ENCODE measurements at places on chromosomes 3 and 15.

DNA sequence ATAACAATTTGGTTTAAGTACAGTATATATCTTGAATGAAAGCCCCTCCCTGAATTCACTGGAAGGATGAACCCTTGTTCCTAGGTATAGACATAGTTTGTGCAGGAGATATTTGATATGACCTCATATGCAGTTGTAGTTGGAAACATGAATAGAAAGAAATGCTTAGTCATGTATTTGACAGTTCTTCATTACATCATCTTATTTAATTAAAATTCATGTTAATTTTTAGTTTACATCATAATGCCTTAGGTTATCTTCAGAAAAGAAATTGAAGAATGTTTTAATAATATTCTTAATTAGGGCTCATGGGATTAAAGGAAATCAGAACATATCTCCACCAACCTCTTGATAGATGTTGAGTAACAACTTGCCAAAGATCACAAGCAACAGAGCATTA, 19.2 kb downstream of the SLC2A2 start:
- no peak for DNase-seq

DNA sequence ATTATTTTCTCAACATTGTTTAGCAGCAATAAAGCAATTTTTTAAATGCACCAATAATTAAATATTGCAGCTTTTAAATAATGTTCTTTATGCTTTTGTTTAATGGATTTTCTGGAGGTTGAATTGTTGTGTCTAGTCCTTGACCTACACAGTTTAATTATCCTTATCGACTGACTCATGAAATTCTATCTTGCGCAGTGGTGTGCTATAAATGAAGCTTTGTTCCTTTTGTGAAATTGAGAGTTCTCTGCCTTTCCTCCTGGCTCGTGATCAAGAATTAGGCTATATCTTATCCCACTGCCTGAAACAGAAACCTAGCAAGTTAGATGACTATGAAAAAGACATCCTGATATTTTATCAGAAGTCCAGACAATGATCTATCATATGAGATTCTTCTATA, 37.0 kb upstream of the PIK3R4 start:
- DNase-seq, result no peak

DNA sequence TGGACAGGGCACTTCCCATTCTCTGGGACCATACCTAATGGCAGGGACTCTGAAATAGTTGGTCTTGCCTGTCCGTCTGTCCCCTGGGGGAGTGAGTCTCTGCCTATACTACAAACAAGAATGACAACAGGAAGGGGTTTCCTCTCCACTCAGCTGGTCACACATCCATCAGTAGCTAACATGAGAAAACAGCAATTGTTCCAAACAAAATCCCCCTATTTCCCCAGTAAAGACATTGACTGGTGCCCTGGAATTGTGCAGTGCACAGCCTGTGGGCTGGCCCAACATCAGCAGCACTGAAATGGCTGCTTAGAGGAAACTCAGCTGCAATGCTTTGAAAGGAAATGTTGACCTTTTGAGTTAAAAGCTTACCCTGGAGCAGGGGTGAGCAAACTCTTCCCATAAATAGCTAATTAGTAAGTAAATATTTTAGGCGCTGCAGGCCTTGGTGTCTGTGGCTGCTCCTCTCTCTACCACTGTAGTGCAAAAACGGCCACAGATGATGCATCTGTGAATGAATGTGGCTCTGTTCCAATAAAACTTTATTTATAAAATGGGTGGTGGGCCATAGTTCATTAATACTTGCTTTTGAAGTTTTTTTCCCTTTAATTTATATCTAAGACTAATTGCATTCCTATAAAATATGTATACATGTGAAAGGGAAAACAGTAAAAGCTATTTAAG, 174.3 kb downstream of the KLF13 start:
- peak; percentile 6 for DNase-seq

DNA sequence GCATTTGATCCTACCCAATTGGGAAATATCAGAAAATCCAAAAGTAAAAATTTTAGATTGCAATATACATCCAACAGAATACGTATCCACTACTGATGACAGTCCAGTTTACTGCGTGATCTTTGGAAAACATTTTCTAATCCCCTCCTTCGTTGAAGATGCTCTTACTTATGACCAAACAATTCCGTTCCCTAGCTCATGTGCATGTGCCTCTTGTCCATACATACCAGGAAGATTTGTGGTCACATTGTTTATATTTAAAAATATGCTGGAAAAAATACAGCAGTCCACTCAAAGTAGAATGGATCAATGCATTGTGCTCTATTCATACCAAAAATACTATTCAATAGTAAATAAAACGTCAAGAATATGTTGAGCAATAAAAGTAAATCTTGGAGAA, 135.3 kb downstream of the CHL1 start:
- no peak for DNase-seq

DNA sequence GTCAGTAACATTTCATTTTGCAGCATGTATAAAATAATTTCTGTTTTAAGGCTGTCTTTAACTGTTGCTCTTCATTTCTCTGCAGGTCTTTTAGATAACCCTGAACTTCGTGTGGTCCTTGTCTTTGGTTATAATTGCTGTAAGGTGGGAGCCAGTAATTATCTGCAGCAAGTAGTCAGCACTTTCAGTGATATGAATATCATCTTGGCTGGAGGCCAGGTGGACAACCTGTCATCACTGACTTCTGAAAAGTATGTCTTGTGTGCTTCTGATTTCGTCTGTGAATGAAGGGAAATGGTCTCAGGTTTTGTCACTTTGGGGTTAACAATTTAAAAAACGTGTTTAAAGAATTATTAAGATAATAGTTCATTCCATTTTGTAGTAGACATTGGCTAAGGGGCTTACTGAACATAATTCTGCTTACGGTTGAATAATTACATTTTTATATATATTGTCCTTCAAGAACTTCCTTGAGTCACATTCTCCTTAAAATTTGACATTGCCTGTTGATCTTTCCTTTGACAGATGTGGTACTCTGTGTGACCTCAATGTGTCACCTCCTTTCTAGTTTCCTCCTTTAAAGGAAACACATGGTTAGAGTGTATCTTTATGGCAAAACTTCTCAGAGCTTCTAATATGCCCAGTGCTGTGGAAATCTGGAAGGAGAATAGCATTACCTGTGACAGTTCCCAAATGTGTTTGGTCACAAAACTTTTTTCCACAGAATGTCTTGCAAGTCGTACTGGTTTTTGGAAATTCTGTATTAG, 26.3 kb downstream of the FBXO22 start:
- DNase-seq, result no peak

DNA sequence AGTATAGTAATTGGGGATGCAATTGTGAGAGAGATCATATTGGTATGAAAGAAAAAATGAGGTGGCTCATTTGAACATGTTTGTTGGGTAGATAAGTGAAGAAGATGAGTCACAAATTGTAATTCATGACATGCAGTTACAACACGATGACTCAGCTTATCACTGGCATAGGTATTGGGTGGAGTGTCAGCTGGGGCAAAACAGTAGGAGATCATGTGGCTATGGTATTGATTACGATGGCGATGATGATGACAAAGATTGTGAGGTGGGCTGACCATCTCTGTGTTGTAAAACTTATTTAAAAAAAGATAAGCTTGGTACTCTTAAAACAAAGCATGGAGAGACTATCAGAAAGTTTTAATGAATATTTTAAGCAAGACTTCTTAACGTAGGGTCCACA, 11.6 kb upstream of the DPH6 start:
- DNase-seq, result no peak

DNA sequence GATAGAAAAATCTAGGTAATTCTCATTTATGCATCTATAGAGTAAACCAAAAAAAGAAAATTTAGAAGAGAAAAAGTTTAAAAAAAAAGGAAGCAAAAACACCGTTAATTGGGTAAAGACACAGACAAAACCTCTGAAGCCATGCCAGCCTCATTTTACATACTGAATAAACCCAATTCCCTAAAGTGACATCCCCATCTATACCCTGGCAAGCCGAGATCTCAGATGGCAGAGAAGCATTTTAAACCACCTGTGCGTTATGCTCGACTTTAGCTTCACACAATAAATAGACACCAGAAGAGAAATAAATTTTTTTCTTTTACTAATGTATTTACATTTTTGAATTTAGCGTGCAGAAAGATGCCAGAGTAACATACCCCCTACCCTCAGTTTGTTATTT, 382.1 kb downstream of the PLCL2 start:
- no peak for DNase-seq

DNA sequence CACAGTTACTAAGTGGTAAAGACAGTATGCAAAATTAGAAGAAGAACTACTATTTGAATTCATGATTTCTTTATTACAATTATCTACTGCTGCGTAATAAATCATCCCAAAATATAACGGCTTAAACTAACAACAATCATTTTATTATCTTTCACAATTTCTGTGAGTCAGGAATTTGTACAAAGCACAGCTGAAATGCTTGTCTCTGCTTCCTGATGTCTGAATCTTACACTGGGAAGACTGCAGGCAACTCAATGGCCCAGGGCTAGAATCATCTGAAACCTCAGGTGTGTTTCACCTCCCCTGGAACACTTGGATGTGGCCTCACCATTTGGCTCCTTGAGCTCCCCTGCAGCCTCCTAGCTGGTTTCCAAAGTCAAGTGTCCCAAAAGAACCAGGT, 145.1 kb downstream of the MAGI1 start:
- no peak for DNase-seq

DNA sequence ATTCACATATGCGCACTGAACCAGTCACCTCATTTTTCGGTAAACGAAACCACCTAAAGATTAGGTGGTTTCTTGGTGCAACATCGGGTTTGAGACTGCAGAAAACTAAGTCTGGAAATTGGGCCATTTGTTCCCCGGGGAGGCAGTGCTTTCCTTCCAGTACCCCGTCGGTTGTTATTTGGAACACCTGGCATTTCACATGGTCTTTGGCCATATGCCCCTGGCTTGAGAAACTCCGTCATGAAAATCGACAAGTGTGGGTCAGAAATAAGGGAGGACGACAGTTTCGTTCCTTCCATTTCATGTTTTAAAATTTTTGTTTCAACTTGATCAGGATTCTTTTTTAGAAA, 544 bp upstream of the GATM start:
- no peak for DNase-seq

- peak; percentile 35 for DNase-seq
These were observed 518.6 kb downstream of the GBE1 start for GRCh38 chr3:81242871-81243270.

DNA sequence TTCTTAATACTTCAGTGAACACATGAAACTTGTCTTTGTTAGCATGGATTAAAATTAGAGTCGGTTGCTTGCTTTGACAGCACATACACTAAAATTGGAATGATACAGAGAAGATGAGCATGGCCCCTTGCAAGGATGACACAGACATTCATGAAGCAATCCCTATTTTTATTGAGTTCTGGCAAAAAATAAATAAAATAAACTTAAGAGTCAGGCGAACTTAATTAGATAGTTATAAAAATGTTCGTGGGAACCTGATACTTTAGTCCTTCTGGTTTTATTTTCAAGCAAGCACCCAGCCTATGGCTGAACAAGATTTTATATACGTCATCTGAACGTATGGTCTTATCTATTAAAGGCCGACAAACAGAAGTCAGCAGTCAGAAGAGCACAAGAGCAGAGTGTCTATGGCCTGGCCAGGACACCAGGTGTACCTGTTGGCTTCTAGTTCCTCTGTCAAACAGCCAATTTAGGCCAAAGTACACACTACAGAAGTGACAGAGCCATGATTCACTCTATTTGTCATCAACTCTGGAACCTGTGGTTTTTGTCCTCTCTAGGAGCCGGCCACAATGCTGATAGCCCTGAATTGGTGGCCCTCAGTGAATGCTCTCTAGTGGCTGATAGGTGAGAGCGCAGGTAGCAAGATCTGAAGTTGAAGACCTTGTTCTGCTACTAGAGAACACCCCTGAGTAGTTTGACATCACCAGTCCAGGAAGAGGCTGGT, 64.3 kb downstream of the LEO1 start:
- no peak for DNase-seq

- no peak for DNase-seq
These were observed 41.7 kb downstream of the UBE3A start for GRCh38 chr15:25397100-25397499.

DNA sequence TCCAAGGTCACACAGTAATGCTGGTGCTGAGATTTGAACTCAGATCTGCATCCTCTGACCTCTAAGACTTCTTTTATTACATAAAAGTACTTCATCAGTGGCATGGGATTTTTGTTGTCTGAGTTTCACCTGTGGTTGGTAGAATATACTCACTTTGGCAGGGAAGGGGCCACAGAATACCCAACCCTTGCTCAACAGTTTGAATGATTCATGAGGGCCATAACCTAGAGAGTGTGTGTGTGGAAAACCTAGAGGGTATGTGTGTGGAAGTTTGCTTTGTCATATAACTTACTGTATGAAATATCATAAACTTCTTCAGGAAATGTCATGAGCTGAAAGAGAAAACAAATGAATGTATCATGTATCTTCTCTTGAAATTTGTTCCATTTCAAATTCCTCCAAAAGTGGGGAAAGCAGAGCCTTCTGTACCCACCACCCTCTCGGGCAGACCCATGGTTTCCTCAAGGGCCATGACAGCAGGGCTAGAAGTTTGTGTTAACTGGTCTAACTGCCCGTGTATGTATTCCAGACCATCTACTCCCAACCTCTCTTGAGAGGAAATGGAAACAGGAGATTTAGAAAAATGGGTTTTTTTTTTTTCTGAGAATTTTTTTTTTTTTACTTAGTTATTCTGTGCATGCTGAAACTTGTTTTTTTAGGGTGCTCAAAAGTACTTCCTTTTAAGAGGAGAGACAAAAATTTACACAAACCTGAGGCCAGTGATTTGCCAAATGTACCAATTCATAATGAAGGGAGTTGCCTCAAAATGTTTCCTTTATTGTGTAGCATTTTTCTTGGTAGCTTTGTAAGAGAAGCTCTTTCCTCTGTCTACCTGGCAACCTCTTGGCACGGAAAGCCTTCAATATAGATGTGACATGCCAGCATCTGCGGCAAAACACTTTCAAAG, 127.0 kb downstream of the TPRG1 start:
- DNase-seq, result no peak

DNA sequence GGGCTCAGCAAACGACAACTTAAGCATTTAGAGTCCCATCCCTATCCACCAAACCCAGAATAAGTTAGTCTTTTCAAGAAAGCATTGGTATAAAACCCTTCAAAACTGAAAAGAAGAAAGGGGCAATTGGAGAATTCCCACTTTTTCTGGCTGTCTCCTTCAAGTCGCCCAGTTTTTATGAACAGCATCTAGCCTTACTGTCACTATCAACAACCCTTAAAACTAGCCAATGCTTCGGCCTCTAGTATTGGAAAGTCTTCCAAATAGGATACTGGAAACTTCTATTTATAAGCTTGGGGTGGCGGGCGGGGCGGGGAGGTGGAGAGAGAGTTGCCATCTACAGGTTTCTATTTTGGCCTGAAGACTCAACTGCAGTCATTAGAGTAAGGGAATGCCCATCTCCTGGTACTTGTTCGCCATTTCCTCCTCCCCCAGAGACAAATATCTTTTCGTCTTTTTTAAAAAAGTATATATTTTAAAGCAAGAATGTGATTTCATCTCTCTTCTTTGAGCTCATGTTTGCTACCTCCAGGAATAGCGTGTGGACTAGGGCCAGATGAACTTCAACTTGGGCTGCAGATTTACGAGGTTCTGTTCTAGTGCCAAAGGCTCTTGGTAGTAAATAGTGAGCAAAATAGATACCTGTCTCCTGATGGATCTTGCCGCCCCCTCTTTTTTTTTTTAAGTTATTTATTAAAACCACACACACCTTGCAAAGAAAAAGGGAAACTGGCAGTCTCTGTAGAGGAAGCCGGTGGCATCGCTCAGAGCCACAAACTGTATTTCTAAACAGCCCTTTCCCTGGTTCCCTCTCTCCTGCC, 2.7 kb downstream of the BCL6 start:
- no peak for DNase-seq

Measured in D341Med (cell line).